CD8-positive, alpha-beta T cell (primary cell): ENCODE measurements at places on chromosomes 11 and 22.

DNA sequence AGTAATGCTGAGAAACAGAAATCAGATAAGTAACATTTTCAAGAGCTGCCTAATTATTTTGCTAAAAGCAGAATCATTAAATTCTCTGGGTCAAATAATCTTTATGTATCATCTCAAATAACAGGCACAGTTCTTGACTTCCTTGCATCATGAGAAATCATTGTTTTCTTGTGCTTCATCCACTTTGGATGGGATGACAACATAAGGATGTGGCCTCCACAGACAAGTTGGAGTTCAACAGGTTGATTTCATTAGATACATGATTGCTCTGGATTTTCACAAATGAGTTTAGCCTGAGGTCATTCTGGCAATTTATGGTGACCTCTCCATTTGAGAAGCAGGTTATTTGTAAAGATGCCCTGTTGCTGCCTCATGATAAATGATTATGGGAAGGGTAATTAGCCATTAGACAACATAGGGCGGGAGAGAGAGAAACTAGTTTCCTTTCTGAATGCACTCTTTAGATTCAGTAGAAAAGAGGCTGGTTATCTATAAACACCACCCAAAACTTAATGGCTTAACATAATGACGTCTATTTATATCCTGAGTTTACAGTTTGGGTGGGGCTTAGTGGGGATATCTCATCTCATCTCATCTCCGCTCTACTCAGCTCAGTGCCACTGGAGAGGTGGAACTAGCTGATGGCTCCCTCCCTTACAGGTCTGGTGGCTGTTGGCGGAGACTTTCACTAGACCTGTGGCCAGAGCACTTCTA is 35.0 kb upstream of the ADORA2A start:
- DNase-seq = no peak

- no peak for DNase-seq
Observed at GRCh38 chr11:127521413-127521812, 520.8 kb upstream of the KIRREL3 start.

- DNase-seq = no peak
Observed at GRCh38 chr11:1673446-1674172, 23.4 kb upstream of the KRTAP5-6 start.

DNA sequence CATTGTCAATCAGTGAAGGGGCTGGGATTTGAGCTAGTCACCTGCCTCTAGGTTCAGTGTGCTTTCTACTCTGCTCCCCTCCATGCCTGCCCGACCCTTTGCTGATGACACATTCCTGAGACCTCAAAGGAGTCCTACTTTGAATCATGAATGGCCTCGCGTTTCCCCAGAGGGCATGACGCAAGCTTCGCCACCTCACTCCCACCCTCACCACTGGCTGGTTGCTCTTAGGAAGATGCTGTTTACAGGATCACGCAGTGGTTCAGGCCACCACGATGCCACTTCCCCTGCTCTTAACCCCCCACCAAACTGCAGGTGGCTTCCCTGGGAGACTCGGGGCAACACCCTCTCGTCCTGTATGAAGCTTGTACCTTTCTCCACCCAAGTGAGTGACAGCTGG is 62.9 kb upstream of the B3GAT1 start:
- DNase-seq = no peak

- DNase-seq = no peak
Observed at GRCh38 chr22:30728826-30729225, 34.2 kb downstream of the OSBP2 start.

- peak; percentile 22 for DNase-seq
Observed at GRCh38 chr22:37187891-37188761, at the start of gene C1QTNF6. C1QTNF6 (minus strand) TSS chr22:37188247; CDS start chr22:37188213, 34 bp downstream.

- DNase-seq = no peak
Observed at GRCh38 chr22:49739138-49739537, 88.5 kb downstream of the BRD1 start.

DNA sequence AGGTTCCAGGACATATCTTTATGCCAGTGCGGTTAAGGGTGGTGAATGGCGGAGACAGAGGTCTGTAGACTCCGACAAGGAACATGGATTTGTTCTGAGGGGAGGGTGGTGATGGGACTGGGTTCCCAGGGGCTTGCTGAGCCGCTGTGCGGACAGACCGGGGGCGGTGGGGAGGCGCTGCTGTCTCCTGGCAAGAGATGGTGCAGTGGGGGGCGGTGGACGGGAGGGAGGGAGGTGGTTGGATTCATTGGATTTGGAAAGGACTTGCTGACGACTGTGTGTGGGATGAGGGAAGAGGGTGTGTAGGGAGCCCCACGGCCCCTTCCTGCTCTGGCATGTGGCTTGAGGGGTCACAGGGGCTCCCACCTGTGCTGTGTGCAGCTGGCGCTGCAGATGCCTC is 43.2 kb downstream of the FLRT1 start:
- DNase-seq = no peak

- DNase-seq = no peak
Observed at GRCh38 chr22:45438336-45438735, 24.8 kb downstream of the RIBC2 start.

GRCh38 chr22:46923394-46923793 is 160.9 kb downstream of the TBC1D22A start:
- DNase-seq = no peak

GRCh38 chr22:30902496-30903357 is 65.8 kb downstream of the MORC2 start:
- DNase-seq = no peak

GRCh38 chr11:118226781-118227180 is 2.0 kb upstream of the JAML start:
- no peak for DNase-seq

GRCh38 chr22:50473855-50474671 is 772 bp downstream of the SBF1 start:
- DNase-seq = peak; percentile 43

DNA sequence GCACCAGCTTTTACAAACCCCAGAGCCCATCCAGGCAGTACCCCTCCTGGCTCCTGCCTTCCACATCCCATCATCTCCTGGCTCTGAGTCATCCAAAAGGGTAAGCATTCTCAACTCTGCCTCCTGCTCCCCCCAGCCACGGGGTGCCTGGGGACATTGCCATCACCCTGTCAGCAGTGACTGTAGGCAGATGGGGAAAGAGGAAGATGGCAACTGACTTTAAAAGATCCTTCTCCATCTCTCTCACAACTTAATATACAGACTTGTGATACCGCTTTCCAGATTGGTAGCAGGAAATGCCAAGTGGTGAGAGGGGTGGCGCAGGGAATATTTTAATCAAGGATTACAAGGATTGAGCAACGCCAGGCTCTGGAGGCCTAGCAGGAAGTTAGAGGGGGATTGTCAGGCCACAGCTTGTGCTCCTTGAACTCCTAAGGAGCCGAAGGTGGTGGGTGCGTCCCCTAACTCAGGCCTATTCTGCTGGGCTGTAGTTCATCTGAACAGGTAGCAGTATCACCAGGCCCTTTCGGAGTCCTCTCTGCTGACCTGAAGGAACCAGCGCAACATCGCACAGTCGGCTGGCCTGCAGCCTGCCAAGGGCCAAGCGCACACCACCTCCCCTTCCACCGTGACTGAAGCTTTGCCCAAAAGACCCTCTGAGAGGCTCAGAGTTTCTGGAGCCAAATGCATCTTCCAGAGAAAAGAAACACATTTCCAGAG is 83.3 kb downstream of the ZC3H12C start:
- DNase-seq = no peak

- DNase-seq = no peak
Observed at GRCh38 chr22:27669798-27670599, 131.6 kb downstream of the MN1 start.

DNA sequence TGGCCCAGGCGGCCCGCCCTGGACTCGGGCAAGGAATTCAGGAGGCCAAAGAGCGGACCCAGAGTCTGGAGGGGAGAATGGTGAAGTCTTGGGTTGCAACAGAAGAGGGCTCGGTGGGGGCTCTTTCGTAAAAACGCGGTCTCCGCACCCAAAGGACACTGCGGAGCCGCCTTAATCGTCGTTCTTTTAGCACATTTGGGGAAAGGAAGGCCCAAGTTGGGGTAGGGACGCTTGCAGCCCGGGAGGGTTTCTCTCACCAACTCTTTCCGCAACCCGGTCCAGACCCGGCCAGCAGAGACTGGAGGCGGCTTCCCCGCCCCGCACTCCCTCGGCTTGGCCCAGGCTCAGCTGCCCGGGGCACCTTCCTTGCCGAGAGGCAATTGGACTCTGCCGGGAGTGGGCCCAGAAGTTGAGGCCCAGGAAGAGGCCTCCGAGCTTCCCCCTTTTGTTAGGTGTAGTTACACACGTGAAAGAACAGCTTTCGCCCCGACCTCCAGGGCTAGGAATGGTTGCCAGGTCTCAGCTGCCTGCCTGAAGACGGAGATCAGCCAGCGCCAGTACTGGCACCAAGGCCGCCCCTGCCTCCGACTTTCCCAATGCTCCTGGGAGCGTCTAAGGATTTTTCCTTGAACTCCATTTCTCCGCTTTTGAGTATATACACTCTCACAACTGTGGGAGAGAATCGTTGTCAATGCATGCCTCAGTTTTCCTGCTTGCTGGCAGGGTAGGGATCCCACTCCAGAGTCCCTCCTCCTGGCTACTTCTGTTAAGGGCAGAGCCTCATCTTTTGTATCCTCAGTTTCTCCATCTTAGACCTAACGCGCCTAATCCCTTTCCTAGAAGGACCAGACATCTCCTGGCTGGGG is 3.7 kb downstream of the ALX4 start:
- no peak for DNase-seq

GRCh38 chr11:76184551-76184993 is 21.7 kb downstream of the WNT11 start:
- DNase-seq = no peak

DNA sequence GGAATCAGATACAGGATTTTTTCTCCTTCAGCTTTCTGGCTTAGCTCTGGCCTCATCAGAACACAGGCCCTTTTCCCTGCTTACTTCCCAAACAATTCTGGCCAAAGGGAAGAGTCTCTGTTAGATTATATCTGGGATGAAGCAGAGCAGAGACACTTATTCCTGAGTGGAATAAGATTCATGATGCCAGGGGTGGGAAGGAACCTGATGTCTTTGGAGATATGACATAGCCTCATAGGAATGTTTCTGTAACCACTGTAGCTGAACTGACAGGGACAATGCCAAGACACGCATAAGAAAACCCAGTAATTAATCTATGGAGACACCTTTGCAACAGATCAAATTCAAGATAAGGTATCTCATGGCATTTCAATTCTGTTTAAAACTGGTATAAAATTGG is 177.1 kb upstream of the RAG2 start:
- DNase-seq = no peak

DNA sequence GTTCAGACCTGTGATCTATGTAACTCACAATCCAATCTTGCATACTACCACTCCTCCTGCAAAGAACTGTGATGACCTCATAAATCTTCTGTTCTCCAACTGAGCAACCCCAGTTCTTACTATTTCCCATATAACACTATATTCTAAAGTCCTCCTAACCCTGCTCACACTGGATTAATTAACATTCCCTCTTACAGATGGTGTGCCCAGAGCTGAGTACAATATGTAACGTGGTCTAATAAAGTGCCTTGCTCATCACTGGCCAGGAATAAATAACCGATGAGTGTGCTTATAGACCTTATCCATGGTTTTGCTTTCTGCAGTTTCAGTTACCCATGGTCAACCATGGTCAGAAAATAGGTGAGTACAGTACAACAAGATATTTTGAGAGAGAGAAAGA is 28.6 kb downstream of the PRCP start:
- DNase-seq = no peak

DNA sequence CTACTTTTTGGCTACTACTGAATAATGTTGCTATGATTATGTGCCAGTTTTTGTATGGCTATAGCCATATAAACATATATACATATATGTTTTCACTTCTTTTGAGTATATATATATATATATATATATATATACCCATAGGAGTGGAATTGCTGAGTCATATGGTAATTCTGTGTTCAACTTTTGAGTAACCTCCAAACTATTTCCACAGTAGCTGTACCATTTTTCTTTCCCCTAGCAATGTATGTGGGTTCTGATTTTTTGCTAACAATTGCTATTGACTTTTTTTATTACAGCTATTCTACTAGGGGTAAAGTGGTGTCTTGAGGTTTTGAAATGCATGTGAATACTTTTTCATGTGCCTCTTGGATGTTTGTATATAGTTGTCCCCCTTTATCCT is 30.4 kb downstream of the CBL start:
- no peak for DNase-seq

GRCh38 chr11:95148406-95148805 is 58.8 kb downstream of the ENDOD1 start:
- DNase-seq = no peak

DNA sequence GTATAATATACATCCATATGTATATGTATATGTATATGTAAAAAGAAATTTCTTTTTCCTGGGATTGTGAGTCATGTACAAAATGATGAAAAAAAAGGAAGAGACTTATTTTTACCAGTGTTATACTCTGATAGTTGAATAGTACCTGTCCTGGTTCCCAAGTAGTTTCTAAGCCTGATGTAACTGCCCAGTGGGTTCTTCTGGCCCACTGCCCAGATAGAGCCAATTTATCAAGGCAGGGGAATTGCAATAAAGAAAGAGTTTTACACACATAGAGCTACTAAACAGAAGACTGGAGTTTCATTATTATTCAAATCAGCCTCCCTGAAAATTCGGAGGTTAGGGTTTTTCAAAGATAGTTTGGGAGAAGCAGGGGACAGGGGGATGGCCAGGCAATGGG is 29.1 kb upstream of the NARS2 start:
- DNase-seq = no peak

DNA sequence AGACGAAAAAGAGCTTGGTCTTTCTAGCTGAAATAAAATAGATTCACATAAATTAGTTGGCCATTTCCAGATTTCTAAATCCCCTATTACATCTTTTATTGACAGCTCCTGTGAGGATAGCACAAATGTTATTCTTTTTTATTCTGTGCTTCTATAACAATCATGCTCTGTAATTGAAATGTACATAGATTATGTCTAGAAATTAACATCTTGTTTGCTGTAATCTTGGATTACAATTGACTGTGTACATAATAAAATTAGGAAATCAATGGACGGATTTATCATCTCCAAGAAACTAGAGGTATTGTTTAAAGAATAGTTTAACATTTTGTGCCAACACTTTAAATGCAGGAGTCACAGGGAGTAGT is 31.2 kb downstream of the IMMP1L start:
- DNase-seq = no peak

DNA sequence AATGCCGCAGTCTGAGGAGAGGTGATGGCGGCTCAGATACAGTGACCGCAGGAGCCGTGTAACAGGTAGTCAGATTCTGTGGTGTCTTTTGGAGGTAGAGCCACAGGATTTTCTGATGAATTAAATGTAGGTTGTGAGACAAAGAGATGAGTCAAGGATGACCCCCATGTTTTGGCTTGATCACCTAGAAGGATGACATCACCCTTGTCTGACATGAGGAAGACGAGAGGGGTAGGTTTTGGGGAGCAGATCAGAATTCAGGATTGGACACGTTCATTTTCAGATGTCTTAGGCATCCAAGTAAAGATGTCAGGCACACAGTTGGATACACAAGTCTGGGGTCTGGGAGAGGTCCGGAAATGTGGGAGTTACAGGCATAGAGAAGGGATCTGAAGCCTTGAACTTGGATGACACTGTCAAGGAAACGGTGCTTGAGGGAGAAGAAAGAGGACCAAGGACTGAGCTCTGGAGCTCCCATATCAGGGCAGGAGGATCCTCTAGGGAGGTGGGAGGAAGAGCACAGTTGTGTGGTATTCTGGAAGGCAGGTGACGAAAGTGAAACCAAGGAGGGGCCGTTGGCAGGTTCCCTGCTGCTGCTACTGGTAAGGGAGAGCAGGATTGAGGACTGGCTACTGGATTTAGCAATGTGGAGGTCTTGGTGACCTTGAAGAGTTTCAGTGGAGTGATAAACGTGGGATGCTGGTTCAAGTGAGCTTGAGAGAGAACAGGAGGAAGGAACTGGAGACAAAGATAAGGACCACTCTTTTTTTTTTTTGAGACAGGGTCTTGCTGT is 12.6 kb upstream of the GDPD5 start:
- DNase-seq = no peak
